ENCODE measurements at places on chromosomes 3 and 15. TPM values are rescaled to one million over a fixed set of nuclear protein-coding genes. Genes with fewer than 3 reads are reported as not detected.

SCG5 gene
- not detected for total RNA-seq

- DNase-seq: no peak
Measured at GRCh38 chr3:4722103-4722502, 229.0 kb downstream of the ITPR1 start.

DNA sequence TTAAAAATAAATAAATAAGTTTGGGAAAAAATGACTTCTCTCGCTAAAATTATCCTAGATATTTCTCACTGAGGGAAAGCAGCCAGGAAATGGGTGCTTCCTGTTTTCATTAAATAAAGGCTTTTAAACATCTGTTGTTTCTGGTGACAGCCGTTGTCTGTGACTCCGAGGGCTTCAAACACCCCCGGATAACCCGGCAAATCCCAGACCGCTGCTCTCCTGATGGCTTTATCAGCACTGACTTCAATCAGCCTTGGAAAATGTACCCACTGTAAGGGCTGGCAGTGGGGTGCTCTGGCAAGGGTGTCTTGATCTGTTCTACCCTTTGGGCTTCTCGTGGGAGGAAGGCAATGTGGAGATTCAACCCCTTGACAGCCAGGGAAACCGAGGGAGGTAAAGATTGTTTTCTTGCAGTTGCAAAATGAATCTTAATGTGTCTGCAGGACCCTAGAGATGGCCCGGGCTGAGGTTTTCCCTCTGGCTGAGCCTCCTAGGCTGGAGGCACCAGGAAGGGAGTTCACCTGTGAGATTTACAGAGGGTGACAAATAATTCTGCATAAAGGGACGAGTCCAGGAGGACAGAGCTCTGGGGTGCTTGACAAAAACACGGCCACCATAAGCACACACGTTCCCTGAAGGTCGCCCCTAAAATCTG lies 33.6 kb upstream of the SEC13 start:
- DNase-seq: no peak

DNA sequence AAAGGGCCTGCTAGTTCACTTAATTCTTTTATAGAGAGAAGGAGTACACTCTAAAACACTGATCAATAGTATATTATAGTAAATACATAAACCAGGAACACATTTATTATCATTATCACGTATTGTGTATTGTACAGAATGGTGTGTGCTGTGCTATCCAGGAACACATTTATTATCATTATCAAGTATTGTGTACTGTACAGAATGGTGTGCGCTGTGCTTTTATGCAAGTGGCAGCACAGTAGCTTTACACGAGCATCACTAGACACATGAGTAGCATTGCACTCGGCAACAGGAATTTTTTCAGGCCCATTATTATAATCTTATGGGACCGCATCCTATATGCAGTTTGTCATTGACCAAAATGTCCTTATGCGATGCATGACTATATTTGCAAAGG lies 20.9 kb upstream of the MUC20 start:
- no peak for DNase-seq

DNA sequence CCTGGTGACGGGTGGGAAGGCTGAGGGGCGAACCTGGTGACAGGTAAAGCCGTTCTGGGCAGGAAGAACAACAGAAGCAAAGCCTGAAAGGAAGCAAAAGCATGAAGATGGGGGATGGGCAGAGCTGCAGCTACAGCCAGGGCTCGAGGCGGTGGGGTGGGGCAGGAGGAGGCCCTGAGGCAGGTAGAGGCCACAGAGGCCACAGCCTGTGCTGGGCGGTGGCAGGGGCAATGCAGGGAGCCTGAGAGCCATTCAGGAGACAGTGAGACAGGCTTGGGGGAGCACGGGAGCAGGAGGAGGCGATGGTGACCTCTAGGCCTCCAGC lies 8.2 kb downstream of the PCSK6 start:
- no peak for DNase-seq

DNA sequence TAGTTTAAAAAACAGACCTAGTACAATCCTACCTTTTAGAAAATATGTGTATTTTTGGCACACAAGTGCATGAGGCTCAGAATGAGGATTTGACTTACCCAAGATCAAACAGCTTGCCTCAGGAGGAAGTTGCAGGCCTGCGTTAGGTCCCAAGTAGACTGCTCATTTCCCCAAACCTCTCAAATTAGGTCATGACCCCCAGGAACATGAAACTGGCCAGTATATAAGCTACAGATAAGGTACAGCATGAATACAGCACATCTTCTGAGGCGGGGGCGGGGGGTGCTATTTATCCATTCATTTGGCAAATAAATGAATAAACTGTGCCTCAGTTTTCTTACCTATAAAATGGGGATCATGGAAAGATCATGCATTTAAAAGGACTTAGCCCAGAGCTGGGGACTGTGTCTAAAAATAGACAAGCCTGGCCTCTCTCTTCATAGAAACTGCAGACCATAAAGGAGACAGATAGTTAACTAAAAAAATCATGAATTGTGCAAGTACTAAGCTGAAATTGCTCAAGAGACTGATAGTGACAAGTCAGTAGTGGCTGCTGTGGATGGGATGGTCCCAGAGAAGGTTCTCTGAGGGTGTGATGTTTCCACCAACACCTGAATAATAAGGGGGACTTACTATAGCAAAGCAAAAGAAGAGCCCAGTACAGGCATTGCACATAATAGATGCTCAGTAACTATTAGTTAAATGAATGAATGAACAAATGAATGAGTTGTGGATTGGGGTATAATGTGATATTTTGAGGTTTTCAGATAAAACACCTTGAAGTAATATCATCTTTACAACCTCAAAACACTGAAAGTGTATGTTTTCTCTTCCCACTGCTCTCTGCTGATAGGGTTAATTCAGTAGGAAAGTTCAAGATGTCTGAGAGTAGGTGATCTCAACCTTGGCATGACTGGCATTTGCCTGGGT lies 258.5 kb upstream of the PROK2 start:
- no peak for DNase-seq

GRCh38 chr3:46277476-46277875 lies 35.2 kb downstream of the CCR3 start:
- DNase-seq: no peak

- no peak for DNase-seq
Measured at GRCh38 chr3:127307112-127307835, 19.4 kb upstream of the PRR20G start.

GRCh38 chr3:56747150-56747549 lies 54.6 kb downstream of the ARHGEF3 start:
- DNase-seq: no peak

DNA sequence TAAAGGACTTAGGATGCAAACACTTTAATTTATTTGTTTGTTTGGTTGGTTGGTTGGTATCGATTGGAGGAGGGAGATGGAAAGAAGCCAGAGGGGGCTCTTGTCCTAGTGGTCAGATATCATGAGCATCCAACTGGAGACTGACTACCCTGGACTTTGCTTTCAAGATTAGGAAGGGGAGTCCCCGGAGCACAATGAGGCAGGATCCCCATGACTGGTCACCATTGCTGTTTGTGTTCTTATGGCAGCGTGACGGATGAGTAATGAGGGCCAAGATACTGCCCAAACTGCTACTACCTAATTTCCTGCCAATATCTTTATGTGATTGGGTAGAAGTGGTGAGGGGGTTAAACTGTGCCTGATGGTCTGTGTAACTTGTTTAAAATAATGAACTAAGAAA lies 354.6 kb upstream of the ROPN1 start:
- DNase-seq: no peak

DNA sequence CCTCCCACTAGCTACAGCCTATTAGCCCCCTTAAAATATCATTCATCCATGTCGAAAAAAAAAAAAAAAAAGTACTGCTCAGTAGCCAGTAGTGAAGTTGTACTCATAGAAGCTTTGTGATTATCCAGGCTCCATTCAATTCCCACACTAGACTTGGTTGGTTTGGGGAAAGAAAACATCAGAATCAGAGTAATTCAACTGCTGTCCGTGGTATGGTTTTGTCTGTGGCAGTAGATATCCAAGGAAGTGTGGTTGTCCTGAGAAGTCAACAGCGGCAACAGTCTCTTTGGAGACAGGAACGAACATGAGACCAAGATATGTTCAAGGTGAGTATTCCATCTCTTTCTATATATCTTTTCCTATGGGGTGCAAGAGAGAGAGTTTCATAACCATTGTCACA lies 99.2 kb downstream of the GOLIM4 start:
- no peak for DNase-seq

DNA sequence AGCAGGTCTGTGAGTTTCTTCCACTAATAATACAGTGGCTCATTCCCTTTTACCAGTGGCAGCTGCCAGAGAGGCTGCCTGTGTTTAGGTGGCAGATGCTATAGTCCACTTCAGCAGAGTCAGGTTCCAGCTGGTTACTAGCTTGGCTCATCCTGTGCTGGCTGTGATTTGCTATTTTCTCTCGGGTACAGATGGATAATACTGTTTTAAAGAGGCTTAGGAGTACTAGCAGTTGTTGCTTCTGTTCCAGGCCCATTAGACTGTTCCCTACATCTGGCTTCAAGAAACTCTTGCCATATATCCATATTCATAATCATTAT lies 41.0 kb downstream of the ZNF609 start:
- DNase-seq: no peak

DNA sequence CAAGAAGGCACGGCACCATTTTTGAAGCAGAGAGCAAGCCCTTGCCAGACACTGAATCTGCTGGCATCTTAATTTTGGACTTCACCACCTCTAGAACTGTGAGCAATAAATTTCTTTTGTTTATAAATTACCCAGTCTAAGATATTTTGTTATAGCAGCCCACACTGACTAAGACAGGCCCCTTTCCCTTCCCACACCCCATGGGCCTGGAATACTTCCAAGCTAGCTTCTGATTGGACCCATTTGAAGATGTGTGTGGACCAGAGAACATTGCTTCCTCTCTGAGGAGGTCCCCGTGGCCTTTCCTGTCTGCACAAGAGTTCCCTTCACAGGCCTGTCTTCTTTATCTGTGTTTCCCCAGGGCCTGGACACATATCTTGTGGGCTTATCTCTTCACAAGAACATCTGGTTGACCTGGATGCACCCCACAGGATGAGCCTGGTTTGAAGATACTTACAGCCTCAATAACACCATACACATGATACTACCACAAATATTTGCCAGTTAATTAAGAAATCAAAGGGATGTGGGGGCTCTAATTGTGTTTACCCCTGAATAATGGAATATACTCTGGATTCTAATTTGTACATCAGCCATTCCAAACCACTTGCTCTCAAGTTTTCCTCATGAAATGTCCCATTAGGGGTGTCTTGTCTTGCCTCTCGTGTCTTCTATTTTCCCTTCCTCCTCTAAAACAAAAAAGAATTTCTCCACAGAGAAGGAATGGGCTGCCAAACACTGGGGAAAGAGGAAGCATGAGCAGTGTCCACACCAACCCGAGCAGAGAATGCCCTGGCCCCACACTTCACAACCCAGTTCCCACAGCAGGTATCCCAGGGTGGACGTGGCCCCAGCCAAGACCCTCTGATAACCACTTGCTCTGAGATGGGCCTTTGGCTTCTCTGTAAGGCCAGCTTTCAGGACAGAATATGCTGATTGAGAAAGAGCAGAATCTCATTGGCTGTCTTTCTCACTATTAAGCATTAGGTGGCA lies 42.5 kb downstream of the GLB1 start:
- no peak for DNase-seq

DNA sequence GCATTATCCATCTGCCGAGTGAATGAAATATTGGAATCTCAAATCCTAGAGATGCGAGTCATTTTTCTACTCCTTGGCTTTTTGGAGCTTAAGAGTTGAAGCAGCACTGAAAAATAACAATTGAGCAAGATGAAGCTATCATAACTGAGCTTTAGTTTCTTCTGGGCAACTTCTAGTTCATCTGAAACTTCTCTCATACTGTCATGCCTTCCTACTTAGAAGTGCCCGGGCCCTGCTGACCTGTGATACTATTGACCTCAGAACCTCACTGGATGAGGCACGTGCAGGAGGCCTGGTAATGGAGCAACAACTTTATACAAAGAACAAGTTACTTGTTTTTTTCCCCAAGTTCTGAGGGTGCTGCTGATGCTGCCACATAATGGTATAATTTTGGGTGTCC lies 48.5 kb upstream of the P3H2 start:
- no peak for DNase-seq

POU1F1 gene
- not detected for total RNA-seq

Measured in esophagus squamous epithelium (tissue), 5 donors.